Activated T-helper 1 cell treated with Interleukin-2 at 50 U/mL for 16 hours (primary cell): ENCODE measurements at places on chromosomes 7 and 10.

DNA sequence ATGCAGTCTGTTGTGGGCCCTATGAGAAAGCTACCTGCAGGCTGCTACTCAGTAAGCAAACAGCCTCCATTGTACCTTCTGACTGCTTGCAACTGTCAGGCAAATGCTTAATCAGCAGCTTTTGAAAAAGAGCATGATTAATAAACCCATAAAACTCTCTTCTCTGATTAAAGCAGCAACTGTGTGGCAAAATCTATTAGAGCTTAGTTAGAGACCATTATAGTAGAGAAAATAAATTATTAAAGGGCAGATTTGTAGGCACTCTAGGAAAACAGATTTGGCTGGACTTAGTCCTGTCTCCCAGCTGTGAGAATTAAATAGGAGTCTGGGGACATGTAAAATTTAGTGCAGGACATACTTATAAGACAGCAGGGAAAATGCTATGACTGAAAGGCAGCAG, 132.5 kb upstream of the WNT16 start:
- no peak for DNase-seq

DNA sequence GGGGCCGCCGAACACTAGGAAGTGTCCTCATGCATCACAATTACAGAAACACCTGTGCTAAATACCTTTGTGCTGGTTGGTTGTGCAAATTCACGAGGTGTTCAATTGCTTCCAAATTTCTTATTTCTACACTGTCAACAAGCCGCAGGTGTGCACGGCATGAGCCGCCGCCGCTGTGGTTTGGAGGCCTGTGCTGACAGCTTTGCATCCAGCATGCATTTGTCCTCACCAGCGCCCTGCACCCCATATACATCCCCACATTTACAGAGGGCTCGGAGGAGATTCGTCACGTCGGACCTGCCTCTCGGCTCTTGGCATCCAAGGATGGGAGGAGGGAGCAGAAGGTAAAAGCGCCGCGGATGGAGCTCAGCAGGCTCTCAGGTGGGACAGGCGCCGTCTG, 305.3 kb upstream of the MKI67 start:
- no peak for DNase-seq

DNA sequence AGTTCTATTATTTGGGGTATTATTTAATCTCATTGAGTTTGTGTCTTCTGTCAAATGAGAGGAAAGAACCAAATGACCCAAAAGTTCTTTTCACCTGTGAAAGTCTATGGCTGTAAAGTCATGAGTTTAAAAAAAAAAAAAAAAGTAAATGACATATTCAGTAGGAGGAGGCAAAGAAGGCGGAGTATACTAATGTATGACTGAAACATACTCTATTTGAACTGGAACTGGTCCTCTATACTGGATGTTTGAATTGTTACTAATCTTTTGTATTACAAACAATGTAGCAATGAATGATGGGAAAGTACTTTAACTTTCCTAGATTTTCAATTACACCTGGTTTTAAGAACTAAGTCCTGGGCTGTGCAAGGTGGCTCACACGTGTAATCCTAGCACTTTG, 24.9 kb upstream of the GSAP start:
- no peak for DNase-seq

DNA sequence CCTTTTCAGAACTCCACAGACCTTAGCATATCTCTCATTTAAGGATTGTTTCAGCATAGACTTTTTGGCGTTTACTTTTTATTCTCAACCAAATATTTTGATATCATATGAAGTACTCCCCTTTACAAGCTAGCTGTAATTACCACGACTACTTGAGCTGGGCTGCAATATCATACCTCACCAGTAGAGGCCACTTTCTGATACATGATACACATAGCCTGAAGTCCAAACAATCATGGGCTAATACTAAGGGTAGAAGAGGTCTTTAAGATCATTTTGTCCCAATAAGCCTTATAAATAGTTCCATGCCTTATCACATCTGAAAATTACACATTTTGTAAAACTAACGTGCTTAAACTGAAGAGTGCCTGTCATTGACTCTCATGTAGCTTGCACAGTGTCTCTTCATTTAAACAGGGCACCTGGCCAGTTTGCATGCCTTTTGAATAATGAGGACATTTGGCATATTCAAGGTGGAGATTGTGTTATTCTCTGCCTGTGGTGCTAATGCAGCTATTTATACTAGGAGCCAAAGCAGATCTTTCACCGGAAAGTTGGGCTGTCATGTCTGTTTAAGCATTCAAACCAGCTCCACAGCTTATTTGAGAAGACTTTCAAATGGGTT, 403.7 kb upstream of the ZMIZ1 start:
- DNase-seq = no peak

DNA sequence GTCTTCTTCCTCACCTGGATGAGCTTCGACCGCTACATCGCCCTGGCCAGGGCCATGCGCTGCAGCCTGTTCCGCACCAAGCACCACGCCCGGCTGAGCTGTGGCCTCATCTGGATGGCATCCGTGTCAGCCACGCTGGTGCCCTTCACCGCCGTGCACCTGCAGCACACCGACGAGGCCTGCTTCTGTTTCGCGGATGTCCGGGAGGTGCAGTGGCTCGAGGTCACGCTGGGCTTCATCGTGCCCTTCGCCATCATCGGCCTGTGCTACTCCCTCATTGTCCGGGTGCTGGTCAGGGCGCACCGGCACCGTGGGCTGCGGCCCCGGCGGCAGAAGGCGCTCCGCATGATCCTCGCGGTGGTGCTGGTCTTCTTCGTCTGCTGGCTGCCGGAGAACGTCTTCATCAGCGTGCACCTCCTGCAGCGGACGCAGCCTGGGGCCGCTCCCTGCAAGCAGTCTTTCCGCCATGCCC, 4.3 kb downstream of the GPER1 start:
- no peak for DNase-seq

- no peak for DNase-seq
These were observed 236.0 kb downstream of the INHBA start for GRCh38 chr7:41466760-41467384.

DNA sequence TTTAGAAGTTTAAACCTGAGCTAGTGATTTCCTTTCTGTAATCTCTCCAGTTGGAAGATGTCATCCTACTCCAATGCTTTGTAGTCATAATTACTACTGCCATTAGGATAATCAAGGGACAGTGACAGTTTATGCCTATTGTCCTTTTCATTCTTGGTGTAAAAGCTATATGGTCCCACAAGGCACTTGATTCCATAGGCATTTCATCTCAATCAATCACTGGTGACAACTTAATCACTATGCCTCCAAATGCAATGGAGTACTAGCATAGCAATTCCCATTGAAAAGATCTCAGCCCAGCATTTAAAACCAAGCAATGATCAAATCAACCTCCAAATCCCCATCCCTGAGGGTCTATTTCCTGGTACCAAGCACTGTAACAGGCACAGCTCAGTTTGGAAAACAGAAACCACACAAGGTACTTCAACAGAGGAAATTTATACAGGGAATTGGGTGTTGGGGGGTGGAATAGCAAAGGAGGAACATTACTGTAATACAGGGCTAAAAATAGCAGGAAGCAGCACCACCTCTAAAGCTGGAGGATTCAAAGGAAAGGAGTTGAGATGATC, 51.0 kb downstream of the FHIP2A start:
- DNase-seq = no peak

DNA sequence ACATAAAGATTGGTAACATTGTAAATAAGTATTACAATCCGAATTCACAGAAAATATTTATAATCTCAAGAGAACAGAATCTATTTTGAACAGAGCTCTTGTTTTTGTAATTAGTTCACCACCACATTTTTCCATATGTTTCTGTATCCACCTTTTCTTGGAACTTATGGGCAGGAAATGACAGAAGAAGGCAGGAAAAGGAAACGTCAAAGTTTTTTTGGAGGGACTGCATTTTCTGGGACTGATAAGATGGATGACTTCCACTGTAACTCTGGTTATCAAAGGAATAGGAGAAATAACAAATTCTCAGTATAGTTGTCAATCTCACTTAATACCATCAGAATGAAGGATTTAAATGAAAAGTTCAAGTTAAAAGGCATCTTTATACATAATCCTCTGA, 75.1 kb upstream of the SMNDC1 start:
- no peak for DNase-seq

- DNase-seq = no peak
These were observed 32.0 kb downstream of the VOPP1 start for GRCh38 chr7:55540226-55540858.

GRCh38 chr7:121620206-121620605, 224.1 kb upstream of the FAM3C start:
- no peak for DNase-seq
